NCI-H446 (cell line): ENCODE measurements at places on chromosomes 16 and 17.

GRCh38 chr17:67244431-67245072, 444 bp downstream of the HELZ start:
- no peak for DNase-seq

- DNase-seq = no peak
Measured at GRCh38 chr16:71854369-71854948, 8.7 kb downstream of the ATXN1L start.

DNA sequence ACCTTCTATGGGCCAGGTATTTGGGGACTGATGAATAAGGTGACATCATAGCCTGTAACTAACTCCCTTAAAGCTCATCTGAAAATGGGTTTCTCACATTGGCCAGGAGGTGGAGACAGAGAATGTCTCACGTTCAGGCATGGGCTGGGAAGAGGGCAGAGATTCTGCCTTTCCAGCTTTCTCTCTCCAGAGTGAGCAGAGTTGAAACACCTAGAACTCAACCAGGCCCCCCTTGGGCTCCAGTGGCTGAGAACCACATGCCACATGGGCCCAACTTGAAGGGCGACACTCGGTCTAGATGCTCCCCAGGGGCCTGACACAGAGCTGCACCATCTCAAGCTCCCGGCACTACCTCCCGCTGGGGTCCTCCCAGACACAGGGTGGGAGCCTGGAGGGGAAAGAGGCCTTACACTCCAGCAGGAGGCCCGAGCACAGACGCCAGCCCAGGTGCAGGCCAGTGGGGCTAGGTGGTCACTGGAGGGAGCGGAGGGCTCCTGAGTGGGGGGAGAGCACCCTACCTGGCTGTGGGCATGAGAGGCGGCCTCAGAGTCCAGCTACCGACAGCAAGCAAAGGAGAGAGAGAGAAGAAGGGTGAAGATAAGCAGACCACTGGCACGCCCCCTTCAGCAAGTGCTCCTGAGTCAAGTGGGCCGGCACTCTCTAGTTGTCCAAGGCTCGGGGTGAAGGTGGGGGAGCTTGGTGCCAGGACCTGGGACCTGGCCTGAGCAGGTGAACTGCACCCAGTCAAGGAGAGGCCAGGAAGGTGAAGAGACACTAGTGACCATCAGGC, 55.9 kb downstream of the MYO18A start:
- peak; percentile 64 for DNase-seq

GRCh38 chr17:27363326-27363725, 69.4 kb downstream of the WSB1 start:
- no peak for DNase-seq

GRCh38 chr17:66493283-66494019, 191.0 kb downstream of the PRKCA start:
- DNase-seq = no peak

DNA sequence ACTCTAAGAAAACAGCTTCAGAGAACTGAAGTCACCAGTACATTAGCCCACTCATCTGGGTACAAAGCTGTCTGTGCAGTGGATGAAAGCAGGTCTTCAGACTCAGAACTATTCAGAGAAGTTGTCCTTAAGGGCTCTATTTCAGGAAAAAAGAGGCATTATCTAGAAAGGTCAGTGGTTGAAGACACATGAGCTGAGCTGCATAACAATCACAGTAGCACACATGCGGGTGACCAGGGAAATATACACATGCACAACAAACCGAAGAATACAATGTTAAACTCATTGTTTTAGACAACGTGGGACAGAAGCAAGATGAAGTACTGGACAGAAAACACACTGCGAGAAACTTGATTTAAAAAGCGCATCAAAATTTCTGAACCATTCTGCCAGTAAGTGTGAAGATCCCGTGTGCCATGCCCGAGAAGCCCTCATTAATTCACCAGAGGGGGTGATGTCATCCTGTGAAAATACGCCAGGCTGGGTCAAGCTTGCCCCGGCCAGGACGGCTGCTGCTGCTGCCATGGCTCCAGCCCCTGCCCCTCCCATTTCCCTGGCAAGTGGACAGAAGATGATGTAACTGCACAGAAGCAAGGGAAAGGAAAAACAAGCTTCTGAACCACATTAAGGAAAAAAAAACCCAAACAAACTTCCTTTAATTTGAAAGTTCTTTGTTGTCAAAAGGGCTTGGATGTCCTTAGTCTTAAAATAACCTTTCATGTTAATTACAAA, 10.1 kb downstream of the DYNC1LI2 start:
- peak; percentile 79 for DNase-seq

DNA sequence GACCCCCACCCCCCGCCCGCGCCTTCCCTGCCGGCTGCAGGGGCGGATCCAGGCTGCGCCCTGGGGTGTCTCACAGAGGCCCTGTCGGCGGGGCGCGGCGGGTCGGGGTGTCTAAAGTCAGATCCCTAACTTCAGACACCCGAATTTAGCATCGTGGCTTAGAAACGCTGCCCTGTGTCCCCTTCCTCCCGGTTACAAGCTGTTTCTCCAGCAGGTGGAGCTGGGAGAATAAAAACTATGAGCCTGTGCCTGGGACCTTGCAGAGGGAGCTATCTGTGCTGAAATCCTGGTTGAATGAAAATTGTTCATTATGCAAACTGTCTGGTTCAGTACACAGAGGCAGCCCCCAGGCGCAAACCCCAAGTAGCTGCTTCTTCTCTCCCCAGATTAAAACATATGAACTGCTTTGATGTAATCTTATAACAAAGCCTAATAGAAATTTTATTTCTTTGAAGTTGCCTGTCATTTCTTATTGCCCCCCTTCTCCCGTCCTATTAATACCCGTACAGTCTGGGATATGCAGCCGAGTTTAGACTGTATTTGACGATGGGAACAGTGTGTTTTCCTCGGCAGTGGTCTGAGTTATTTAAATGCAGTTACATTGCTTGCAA, 79.0 kb downstream of the RPA1 start:
- peak; percentile 74 for DNase-seq

- no peak for DNase-seq
Measured at GRCh38 chr16:27529962-27530361, 19.8 kb downstream of the GTF3C1 start.
